ENCODE measurements at places on chromosomes 11 and 22. TPM values are rescaled to one million over a fixed set of nuclear protein-coding genes. Genes with fewer than 3 reads are reported as not detected.
A peak's percentile ranks its signal among the peaks of the same experiment; 100 is the strongest.

DNA sequence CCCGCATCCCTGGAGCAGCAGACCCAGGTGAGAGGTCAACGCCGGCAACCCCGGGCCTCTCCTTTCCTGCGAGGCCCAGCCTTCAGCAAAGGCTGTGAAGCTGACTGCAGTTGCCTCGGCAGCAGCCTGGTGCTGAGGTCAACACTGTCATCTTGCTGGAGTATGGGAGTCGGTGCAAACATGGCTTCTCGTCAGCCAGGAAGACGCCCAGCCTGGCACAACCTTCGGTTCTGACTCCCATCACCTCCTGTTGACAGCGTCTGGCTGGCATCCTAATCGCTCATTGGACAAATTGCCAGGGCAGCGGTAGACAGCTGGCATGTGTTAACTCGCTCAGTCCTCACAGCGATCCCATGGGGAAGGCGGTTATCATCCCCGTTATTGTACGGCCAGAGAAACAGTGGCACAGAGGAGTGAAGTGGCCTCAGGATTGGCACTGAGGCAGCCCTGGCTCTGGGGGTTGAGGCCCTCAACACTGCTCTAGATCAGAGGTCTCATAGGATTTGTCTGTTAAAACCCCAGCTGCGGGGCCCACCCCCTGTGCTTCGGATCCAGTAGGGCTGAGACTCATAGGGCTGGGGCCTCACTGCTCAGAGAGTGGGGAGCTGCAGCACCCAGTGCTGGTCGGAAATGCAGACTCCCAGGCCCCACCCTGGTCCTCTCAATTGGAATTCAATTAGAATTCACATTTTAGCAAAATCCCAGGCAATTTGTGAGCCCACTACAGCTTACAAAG is 39.3 kb upstream of the TP53I11 start:
- DNase-seq = no peak

DNA sequence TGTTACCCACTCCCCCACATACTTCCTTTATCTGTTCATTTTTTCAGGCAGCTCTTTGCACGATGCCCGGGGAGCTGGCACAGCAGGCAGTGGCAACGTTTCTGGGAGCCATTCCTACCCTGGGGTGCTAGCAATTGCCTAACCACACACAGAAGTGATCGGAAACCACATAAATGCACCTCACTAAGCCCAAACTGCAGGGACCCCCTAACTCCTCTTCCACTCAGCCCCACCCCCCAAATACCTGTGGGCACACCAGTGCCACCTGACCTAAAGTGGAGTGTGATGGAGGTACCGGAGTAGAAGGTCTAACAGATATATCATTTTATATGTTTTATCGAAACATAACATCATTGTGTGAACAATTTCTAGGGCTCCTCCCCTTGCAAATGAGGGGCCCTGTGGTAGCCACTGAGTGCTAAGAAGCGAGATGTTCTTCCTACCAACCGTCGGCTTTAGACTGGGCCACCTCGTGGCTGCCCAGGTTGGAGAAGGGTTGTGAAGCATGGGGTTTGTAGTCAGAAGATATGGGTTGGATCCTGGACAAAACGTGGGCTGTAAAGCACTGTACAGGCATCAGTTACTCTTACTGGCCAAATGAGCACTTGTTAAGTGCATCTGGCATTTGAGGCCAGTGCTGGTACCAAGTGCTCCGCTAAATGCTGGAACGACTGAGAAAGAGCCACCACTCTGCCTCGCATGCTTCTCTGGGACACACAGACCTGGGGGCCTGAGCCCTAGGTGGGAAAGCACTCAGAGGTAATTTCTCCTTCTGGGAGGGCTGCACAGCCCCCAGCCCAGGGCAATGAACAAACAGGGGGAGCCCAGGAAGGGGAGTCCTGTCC is 2.8 kb downstream of the MRGPRD start:
- DNase-seq = peak; percentile 43

- DNase-seq = no peak
These were observed 399.2 kb upstream of the NARS2 start for GRCh38 chr11:78973876-78974275.

DNA sequence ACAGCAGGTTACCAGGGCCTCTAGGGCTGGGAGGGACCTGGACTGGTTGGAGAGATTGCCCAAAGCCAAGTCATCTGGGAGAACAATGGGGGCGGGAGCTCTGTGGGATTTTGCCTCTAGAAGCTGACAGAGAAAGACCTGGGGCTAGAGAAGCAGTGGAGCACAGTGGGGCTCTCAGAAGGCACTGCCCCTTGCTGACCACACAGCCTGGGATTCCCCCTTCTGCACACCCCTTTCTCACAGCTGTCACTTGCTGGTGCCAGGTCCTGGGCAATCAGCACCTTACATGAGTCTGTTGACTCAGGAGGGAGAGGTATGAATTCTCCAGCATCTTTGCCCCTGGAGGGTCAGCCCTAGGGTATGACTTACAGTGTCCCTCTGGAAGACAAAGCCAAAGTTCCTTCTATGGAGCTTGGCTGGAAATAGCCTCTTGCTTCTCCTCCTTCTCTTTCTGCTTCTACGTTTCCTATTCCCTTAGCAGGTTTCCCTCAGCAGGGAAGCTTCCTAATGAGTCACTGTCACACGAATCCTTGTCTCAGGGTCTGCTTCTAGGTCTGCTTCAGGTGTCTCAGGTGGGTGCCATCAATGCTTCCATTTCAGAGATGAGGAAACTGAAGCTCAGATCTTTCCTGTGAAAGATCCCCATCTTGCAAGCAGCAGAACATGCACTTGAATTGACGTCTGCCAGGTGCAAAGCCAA is 27.0 kb downstream of the GDPD5 start:
- DNase-seq = no peak

- no peak for DNase-seq
These were observed 307.8 kb downstream of the C11orf87 start for GRCh38 chr11:109729761-109730160.

DNA sequence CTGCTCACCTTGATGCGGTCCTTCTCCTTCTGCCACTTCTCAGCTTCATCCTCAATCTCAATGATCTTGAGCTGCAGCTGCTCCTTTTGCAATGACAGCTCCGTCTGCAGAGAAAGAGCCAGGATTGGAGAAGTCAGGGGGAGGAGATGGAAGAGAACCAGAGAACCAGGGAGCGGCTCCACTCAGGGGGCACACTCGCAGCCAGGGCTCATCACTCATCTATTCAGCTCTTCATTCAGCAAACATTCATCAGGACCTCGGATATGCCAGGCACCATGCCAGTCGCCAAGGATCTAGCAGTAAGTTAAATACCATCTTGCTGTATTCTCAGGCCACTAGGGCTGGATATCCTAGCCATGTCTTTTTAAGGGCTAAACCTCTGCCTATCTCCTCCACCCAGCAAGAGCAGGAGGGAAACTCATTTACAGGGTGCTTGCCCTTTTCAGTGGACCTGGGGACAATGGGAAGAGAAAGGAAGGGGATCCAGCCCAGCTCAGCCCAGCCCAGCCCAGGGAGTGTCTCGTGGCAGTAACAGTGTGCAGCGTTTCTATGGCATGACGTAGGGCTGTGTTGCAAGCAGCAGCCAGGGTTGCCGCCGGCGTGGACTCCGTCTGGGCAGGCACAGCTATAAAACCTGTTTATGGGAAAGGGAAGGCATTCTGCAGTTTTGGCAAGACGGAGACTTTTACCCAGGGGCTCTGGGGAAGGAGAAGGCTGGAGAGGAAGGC is 9.4 kb downstream of the TRIM29 start:
- peak; percentile 62 for DNase-seq

CELSR1 gene
- total RNA-seq = 4.3 TPM

- DNase-seq = no peak
These were observed 42.2 kb downstream of the FLI1 start for GRCh38 chr11:128735935-128736605.

GRK3 gene
- total RNA-seq = 43.4 TPM

- no peak for DNase-seq
These were observed 161.1 kb upstream of the ANO5 start for GRCh38 chr11:22031791-22032190.

Data from spleen (tissue), 13 donors.